ENCODE measurements at places on chromosomes 11 and 22.

- no peak for DNase-seq
Observed at GRCh38 chr11:73402834-73403185, 26.6 kb downstream of the RELT start.

DNA sequence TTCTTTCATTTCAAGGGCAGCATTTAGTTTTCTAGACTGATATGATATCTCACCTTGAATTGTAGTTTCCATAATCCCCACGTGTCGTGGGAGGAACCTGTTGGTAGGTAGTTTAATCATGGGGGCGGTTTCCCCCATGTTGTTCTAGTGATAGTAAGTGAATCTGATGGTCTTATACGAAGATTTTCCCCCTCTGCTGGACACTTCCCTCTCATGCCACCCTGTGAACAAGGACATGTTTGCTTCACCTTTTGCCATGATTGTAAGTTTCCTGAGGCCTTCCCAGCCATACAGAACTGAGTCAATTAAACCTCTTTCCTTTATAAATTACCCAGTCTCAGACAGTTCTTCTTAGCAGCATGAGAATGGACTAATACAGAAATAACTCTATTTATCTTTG lies 851.1 kb upstream of the FAT3 start:
- no peak for DNase-seq

- DNase-seq, result no peak
Observed at GRCh38 chr22:32515084-32515483, 40.5 kb downstream of the FBXO7 start.

DNA sequence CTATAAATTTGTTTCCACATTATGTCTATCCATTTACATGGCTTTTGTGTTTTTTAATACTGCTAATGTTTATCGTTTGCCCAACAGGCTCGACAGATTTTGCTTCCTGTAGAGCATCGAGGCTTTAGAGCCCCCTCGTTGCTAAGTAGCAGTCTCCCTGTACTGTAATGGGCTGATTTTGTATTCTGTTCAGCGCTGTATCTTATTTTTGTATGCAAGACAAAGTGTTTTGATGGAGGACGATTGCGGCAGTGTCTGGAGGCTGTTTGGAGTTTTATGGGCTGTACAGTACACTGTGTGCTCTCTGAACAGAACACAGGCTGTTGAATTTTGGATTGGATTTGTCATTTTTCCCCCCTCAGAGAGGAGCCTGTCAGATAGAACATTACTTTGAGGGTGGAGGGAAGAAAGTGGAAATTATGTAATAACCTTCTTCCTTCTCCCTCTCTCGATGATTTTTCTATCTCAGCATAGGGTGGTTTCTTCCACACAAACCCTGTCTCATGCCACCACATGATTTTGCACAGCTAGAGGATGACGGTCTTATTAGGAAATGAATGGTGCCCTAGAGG lies 104.4 kb downstream of the ZBTB16 start:
- no peak for DNase-seq

- no peak for DNase-seq
Observed at GRCh38 chr22:28967969-28968368, 84.6 kb downstream of the ZNRF3 start.

- DNase-seq, result peak; percentile 69
Observed at GRCh38 chr11:128886406-128887124, 4.6 kb upstream of the KCNJ5 start.

DNA sequence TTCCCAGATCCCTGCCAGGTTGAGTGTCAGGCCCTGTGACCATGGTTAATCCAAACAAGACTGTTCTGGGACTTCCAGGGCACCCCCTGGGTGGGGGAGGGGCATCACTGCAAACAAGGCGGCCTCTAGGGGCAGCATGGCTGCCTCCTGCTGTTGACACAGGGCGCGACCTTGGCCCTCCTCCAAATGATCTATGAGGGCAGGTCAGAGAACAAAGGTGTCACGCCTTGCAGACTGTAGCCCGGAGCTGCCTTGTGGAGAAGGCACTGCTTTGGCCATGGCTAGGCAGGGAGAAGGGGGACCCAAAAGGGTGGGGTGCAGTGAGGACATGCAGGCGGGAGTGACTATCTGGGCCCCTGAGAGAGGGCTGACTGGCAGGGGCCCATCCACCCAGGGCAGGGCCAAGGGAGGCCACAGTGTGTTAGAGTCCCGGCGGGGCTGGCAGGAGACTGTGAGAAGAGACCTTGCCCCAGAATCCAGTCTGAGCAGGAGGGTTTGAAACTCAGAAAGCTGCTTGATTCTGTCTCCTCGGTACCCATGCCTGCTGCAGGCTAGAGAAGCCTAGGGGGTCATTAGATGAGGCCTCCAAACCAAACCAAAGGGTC lies 35.6 kb downstream of the KCNC1 start:
- DNase-seq, result no peak
